Activated naive CD4-positive, alpha-beta T cell (primary cell): ENCODE measurements at places on chromosomes 11 and 22.

GRCh38 chr11:102318469-102318868 lies 1.2 kb downstream of the BIRC3 start:
- DNase-seq = peak; percentile 36

GRCh38 chr22:49971232-49972162 lies 10.9 kb downstream of the PIM3 start:
- DNase-seq = peak; percentile 73

DNA sequence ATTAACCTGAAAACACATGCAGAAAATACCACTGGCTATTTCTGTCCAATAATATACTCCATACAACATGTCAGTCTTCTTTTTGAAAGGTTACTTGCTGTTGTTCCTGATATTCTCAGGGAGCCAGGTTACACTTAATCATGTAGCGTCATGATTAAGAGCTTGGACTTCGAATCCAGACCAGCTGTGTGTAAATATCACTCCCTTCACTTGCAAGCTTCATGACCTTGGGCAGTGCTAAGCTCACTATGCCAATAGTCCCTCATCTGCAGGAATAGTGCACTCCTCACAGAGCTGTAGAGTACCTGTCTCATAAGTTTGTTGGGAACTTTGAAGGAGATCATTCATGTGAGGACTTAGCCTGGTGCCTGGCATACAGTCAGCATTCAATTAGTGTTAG lies 1.9 kb downstream of the HTR3B start:
- DNase-seq = no peak

DNA sequence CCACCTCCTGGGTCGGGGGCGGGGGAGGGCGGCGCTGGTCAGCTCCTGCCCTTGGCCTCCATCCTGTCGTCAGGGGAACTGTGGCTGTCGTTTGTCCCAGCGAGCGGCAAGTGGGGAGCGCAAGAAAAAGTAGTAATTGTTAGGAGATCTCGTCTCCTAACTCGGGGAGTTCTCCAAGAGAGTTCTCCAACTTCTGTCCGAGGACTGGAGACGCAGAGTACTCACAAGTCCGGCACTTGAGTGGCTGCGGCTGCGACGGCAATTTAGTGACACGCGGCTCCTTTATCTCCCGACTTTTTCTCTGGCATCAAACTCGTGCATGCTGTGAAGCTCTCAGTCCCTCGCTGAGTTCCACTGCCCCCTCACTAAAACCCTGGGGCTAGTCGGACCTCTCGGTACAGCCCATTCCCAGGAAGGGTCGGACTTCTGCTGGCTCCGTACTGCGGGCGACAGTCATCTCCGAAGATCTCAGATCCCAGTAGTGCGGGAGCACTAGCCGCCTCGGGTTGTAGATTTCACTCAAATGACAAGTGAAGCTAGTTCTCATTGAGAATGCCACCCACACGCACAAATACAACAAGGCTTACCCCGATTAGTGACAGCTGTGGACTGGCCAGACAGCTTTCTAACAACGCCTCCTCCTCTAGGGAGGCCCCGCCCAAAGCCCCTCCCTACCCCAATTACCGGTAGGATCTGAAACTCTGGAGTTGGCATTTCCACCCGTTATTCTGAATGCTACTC lies at the start of gene PGR:
TSS of gene PGR (minus strand) at position 611 of the 741 bp plus-strand sequence. CDS start 743 bp downstream, outside the sequence.
- no peak for DNase-seq

GRCh38 chr22:44428941-44429830 lies 68.8 kb downstream of the RTL6 start:
- DNase-seq = no peak
